ENCODE measurements at places on chromosomes 2 and 18. TPM values are rescaled to one million over a fixed set of nuclear protein-coding genes. Genes with fewer than 3 reads are reported as not detected.

HPCAL1 gene
- 25.5 TPM for total RNA-seq

RGPD3 gene
- 0.45 TPM for total RNA-seq

IL36RN gene
- not detected for total RNA-seq

POTEJ gene
- total RNA-seq = 1.1 TPM

DNA sequence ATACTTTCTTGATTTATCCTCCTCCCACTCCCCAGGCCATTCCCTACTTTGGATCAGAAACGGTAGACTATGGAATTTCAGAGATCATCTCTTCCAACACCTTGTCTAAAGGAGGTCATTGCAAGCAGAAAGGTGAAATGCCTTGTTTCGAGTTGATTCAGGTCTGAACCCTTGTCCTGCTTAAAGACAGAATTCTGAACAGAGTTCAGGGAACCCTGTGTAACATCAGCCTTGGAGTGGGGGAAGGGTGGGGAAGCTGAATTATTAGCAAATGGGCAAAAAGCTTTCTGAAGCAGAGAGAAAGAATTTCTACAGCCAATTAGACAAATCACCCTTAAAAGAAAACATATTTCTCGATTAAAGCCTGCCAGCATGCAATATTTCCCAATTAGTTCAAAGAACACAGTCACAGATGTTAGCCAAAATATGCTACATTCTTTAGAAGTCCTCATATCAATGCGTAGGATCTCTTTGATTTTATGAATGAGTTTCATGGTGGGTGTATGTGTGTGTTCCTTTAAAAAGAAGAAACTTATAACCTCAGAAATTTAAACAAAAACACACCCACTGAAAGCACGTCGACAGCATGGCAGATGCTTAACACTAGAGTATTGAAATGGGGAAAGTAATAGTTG lies 353.1 kb downstream of the RND3 start:
- no peaks in the 10 kb centered on the region for H3K36me3 ChIP-seq
- no peaks in the 10 kb centered on the region for H3K27me3 ChIP-seq
- no peaks in the 10 kb centered on the region for H3K4me1 ChIP-seq
- DNase-seq = no peak
- no peak overlapping the region for H3K4me3 ChIP-seq

GRCh38 chr18:67331857-67332256 lies 184.7 kb downstream of the DSEL start:
- DNase-seq = no peak
- no peaks in the 10 kb centered on the region for H3K36me3 ChIP-seq
- H3K4me3 ChIP-seq = no peak overlapping the region

DNA sequence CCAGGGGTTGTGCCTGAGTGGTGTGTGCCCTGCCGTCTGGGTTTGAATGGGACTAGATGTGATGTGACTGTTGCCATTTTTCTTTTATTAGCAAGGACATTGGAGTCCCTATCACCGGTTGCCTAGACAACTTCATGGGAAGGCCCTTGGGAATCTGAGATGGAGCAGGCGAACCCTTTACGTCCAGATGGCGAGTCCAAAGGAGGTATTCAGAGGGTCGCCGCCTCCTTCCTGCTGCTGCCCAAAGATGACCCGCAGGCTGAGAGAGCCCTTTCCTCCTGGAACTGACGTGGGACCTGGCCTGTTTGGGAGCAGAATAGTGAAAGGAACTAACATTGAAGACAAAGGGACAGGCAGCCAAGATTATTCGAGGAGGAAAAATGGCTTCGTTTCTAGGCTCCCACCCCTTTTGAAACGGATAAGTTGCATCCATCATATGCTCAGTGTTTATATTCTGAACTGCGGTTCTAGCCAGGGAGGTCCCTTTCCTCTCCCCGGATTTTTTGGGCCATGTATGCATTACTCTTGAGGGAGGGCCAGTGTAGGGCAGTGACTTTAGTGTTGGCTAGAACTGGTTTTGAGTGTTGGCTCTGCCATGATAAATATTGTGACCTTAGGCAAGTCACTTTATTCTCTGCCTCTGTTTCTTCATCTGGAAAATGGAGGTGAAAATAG lies 673 bp downstream of the CENPO start:
- no peak overlapping the region for H3K27ac ChIP-seq
- H3K27me3 ChIP-seq = no peaks in the 10 kb centered on the region
- H3K36me3 ChIP-seq = no peaks in the 10 kb centered on the region
- peak; percentile 46 for DNase-seq

- H3K36me3 ChIP-seq = peaks cover 29% of the 10 kb centered on the region
- H3K4me3 ChIP-seq = no peak overlapping the region
- no peak for DNase-seq
- H3K27ac ChIP-seq = no peak overlapping the region
- no peaks in the 10 kb centered on the region for H3K4me1 ChIP-seq
Observed at GRCh38 chr2:37098416-37099118, 14.2 kb downstream of the GPATCH11 start.

- no peaks in the 10 kb centered on the region for H3K36me3 ChIP-seq
- H3K4me3 ChIP-seq = no peak overlapping the region
- DNase-seq = peak; percentile 37
- no peak overlapping the region for H3K27ac ChIP-seq
Observed at GRCh38 chr18:80229363-80229762, 18.0 kb downstream of the PARD6G start.
